ENCODE measurements at places on chromosomes 7 and 10.
A peak's percentile ranks its signal among the peaks of the same experiment; 100 is the strongest.

- peak; percentile 16 for DNase-seq
Observed at GRCh38 chr7:95690367-95690947, 81.9 kb upstream of the DYNC1I1 start.

- no peak for DNase-seq
Observed at GRCh38 chr7:121557034-121557892, 161.2 kb upstream of the FAM3C start.

DNA sequence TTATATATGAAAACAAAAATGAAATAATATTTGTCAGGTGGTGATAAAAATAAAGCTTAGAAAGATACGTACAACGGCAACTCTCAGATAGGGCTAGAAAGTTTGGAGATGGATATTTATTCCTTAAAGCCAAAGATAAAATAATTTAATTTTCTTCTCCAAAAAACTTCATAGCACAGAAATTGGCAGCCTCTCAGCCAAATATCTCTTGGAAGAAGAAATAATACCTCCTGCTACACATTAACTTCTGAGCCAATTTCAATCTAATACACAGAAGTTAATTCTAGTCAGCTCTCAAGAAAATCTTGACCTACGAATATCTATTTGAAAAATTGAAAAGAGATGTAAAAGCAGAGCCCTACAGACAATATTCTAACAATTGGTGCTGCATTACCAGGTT, 122.4 kb downstream of the TES start:
- no peak for DNase-seq

GRCh38 chr10:93280699-93281366, 201.3 kb downstream of the MYOF start:
- DNase-seq = no peak

GRCh38 chr10:125037145-125037877, 95.4 kb downstream of the ZRANB1 start:
- no peak for DNase-seq

GRCh38 chr7:90736968-90737939, 141.1 kb downstream of the CDK14 start:
- DNase-seq = no peak

GRCh38 chr10:6766131-6766801, 186.2 kb upstream of the PRKCQ start:
- DNase-seq = no peak

DNA sequence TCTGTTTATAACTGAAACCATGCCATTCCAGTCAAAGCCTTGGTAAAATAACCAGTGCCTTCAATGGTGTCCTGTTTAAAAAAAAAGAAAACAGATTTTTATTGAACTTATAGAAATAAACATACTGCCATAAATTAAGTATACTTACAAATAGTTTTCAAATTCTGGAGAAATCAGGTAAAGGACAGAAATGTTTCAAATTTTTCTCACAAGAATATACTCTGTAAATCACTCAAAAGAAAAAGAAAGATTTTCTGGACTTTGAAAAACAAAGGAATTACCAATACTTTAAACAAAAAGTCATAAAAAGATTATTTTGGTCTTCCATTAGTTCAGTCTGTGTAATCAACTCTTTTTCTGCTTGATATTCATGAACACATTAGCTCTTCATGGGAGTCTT, 23.9 kb downstream of the MRPL32 start:
- DNase-seq = no peak

DNA sequence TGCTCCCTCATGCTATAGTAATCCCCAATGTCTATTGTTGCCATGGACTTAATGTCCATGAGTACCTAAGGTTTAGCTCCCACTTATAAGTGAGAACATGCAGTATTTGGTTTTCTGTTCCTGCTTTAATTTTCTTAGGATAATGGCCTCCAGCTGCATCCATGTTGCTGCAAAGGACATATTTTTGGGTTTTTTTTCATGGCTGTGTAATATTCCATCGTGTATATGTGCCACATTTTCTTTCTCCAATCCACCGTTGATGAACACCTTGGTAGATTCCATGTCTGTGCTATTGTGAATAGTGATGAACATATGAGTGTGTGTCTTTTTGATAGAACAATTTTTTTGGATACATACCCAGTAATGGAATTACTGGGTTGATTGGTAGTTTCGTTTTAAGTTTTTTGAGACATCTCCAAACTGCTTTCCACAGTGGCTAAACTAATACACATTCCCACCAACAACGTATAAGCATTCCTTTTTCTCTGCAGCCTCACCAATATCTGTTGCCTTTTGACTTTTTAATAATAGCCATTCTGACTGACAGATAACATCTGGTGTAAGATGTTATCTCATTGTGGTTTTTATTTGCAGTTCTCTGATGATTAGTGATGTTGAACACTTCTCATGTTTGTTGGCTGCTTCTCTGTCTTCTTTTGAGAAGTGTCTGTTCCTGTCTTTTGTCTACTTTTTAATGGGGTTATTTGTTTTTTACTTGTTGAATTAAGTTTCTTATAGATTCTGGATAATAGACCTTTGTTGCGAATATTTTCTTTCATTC, 68.8 kb upstream of the IFRD1 start:
- no peak for DNase-seq

- DNase-seq = no peak
Observed at GRCh38 chr7:66269978-66270377, 64.8 kb downstream of the TPST1 start.

GRCh38 chr10:565676-566075, 123.8 kb downstream of the DIP2C start:
- DNase-seq = no peak

GRCh38 chr7:45088821-45089340, at the start of gene NACAD:
Gene NACAD (minus strand): TSS chr7:45088969. CDS start chr7:45088894, 75 bp downstream.
- DNase-seq = peak; percentile 63

GRCh38 chr10:73467206-73467605, 28.6 kb downstream of the PPP3CB start:
- no peak for DNase-seq

DNA sequence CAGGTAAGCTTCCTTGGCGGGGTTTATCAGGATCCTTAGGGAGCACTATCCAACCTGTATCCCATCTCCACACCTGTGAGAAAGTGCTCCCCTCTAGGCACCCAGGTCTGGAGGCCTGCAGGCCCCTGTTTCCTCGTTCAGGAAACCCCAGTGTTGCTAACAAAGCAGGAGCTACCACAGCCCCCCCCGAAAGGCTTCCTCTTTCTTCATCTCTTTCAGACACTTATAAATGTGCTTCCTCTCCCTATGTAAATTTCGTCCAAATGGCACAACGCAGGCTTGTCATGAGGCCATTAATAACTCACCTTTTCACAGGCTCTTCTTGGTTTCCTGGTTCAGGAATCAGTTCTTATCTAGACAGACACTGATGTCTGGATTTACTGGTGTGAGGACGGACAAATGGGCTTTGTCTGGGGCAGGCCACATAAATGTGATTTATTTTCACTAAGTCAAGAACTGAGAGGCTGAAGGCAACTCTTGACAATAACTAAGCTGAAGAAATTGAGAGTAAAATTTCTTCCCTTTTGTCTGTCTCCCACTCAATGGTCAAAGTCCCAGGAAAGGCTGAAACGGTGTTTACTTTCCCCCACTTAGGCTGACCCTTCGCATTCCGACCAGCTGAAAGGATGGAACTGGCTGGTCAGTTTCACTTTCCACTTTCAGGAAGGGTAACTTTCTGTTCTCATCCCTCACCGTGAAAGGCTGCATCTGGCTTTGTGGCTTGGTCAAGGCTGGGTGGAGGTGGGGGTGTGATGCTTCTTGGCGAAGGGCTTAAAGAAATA, 46.8 kb downstream of the PIK3AP1 start:
- DNase-seq = peak; percentile 43

DNA sequence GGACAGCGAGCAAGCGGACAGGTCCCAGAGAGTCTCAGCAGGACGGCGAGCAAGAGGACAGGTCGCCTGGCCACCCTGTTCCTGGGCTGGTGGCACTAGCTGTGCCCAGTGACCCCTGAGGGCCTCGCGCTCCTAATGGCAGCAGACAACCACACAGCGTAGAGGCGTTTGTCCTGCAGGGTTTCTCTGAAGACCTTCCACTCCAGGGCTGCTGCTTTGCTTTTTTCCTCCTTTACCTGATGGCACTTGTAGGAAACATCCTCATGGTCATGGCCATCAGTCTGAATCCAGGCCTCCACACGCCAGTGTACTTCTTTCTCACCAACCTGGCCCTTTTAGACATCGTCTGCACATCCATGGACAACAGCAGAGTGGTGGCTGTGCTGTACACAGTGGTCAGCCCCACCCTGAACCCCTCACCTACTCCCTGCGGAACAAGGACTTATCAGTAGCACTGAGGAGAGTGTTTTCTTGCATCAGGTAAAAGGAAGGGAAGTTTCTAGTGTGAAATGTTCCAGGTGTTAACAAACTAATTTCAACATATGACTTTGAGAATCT, 27.4 kb downstream of the SCART1 start:
- no peak for DNase-seq

- no peak for DNase-seq
Observed at GRCh38 chr7:13800694-13801448, 188.6 kb downstream of the ETV1 start.

Data from heart right ventricle (tissue), 16 donors.